ENCODE measurements at places on chromosomes 2 and 18.

- H3K4me1 ChIP-seq, result no peaks in the 10 kb centered on the region
- H3K36me3 ChIP-seq, result no peaks in the 10 kb centered on the region
These were observed 371.9 kb downstream of the RIT2 start for GRCh38 chr18:42743373-42744138.

DNA sequence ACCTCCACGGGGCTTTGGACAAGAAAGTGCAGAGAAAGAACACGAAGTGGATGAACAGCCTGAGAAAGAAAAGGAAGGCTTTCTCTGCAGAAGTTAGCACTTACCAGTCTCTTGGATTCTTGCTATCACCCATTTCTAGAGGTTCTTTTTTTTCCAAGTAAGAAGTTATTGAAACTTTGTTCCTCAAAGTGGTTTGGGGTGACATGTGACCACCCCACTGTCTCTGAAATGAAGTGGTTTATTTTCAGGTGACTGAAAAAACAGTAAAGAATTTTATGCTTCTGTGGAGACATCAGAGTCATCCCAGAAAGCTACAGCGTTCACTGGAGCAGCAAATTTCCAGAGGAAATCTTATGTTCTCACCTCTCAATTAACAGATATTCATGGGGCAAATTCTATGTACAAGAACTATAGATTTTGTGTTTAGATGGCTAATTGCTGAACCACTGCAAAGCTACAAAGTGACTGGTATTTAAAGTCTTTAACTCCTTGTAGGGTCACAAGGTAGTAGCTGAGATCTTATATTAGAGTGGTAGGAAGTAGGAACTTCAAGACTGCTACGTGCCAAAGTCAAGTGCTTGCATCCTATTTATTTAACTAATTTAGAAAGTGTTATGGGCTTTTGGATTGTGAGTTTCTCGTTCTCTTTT lies 267.5 kb downstream of the TGIF1 start:
- no peaks in the 10 kb centered on the region for H3K4me1 ChIP-seq
- no peak overlapping the region for H3K4me3 ChIP-seq
- H3K36me3 ChIP-seq, result no peaks in the 10 kb centered on the region
- DNase-seq, result no peak

GRCh38 chr2:38462121-38462661 lies 85.1 kb upstream of the ATL2 start:
- peak; percentile 94 for DNase-seq
- 0 out of 2 replicates have a peak, but pooled peaks cover 4% of the 10 kb centered on the region for H3K4me1 ChIP-seq
- no peak overlapping the region for H3K4me3 ChIP-seq
- peaks cover 53% of the 10 kb centered on the region for H3K27me3 ChIP-seq

DNA sequence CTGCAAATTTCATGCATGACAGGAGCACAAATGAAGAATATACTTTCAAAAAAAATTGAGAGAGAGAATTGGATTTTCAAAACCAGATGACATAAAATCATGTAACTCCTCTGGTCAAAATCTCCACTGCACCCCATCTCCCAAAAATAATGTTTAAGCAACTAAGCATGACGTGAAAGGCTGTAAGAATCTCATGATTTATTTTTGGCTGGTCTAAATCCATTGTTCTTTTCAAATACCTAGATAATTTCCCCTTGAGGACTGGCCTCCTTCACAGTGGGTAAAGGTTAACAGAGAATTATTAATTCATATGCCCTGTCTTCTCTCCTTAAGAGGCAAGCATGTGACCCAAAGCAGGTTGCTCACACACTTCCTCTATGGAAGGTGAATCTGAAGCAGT lies 101.5 kb upstream of the CCDC195 start:
- H3K27me3 ChIP-seq, result no peaks in the 10 kb centered on the region
- no peak for DNase-seq
- no peak overlapping the region for H3K4me3 ChIP-seq
- H3K4me1 ChIP-seq, result peaks cover 33% of the 10 kb centered on the region

GRCh38 chr18:50126471-50126870 lies 68.5 kb downstream of the MYO5B start:
- H3K4me1 ChIP-seq, result no peaks in the 10 kb centered on the region
- no peak overlapping the region for H3K27ac ChIP-seq
- H3K27me3 ChIP-seq, result 0 out of 2 replicates have a peak, but pooled peaks cover 8% of the 10 kb centered on the region

GRCh38 chr2:19895535-19895934 lies 6.2 kb downstream of the TTC32 start:
- peak; percentile 64 for DNase-seq
- H3K4me1 ChIP-seq, result peaks cover 47% of the 10 kb centered on the region
- no peak overlapping the region for H3K4me3 ChIP-seq
- H3K27ac ChIP-seq, result 0 out of 2 replicates have a peak overlapping the region, but pooled peaks have one; percentile 5
- no peaks in the 10 kb centered on the region for H3K36me3 ChIP-seq

GRCh38 chr2:215870986-215871385 lies 142.4 kb downstream of the MREG start:
- peak overlapping the region; percentile 74 for H3K27ac ChIP-seq
- H3K4me3 ChIP-seq, result no peak overlapping the region
- H3K4me1 ChIP-seq, result peaks cover 22% of the 10 kb centered on the region
- no peaks in the 10 kb centered on the region for H3K27me3 ChIP-seq
- DNase-seq, result no peak

GRCh38 chr18:56489893-56490292 lies 148.5 kb downstream of the TXNL1 start:
- no peaks in the 10 kb centered on the region for H3K36me3 ChIP-seq
- H3K27ac ChIP-seq, result no peak overlapping the region
- H3K4me3 ChIP-seq, result no peak overlapping the region
- no peaks in the 10 kb centered on the region for H3K4me1 ChIP-seq
- DNase-seq, result no peak
- H3K27me3 ChIP-seq, result peaks cover 27% of the 10 kb centered on the region

Data from GM23248 (cell line).